Activated naive CD8-positive, alpha-beta T cell treated with anti-CD3 and anti-CD28 coated beads, Interleukin-2, amount 10 ng/mL, durations not matched to agents 7 days and 5 days (primary cell): ENCODE measurements at places on chromosomes 1 and 21. TPM values are rescaled to one million over a fixed set of nuclear protein-coding genes. Genes with fewer than 3 reads are reported as not detected.

- H3K27me3 ChIP-seq: no peaks in the 10 kb centered on the region
- H3K4me1 ChIP-seq: peaks cover 14% of the 10 kb centered on the region
- H3K4me3 ChIP-seq: no peak overlapping the region
- H3K36me3 ChIP-seq: peaks cover 52% of the 10 kb centered on the region
- no peak for DNase-seq
These were observed 18.7 kb downstream of the UBAP2L start for GRCh38 chr1:154239491-154239890.

SELENOF gene
- total RNA-seq: 138 TPM

IFI44 gene
- 180 TPM for total RNA-seq

GRCh38 chr1:78079580-78079979 lies 33.8 kb downstream of the GIPC2 start:
- peaks cover 8% of the 10 kb centered on the region for H3K4me1 ChIP-seq
- H3K27ac ChIP-seq: no peak overlapping the region
- H3K4me3 ChIP-seq: no peak overlapping the region
- DNase-seq: no peak
- no peaks in the 10 kb centered on the region for H3K27me3 ChIP-seq

DNA sequence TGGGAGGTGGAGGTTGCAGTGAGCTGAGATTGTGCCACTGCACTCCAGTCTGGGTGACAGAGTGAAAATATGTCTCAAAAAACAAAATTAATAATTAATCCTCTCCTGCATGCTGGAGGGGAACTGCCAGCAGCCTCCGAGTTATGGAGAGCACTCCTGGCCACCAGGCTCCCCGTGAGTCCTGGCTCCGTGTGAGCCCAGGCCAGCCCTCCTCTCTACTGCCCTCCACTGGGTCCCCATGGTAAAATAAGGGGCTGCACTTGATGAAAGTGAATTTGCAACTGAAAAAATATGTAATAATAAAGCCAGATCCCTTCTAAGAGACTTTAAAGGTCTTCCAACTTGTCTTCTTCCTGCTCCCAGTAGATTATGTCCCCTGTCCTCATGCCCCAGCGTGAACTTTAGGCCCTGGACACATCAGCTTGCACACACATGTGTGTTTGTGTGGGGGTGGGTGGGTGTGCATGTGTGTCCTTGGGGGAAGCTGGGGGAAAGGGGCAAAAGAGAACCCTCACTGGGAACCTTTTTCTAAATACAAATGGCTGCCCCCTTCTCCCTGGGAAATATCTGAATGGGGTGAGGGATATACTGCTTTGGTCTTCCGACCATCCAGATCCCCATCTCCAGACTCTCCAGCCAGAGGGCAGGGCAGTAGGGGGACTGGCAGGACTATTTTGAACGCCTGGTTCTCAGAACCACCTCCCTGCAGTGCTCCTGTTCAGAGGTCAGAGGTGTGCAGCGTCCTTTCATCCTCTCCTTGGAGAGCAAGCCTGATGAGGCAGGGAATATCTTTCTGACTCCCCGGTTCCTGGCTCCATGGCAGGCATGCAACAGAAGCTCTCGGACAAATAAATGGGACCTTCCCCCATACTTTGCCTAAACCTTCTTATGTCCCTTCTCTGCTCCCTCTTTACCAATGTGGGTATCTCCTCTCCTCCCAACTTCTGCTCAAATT lies 26.2 kb downstream of the NEK2 start:
- peaks cover 3% of the 10 kb centered on the region for H3K4me1 ChIP-seq
- H3K4me3 ChIP-seq: no peak overlapping the region
- no peaks in the 10 kb centered on the region for H3K36me3 ChIP-seq

GRCh38 chr1:24235921-24236788 lies 49.1 kb upstream of the IFNLR1 start:
- no peak overlapping the region for H3K4me3 ChIP-seq
- no peak overlapping the region for H3K27ac ChIP-seq
- peaks cover 18% of the 10 kb centered on the region for H3K27me3 ChIP-seq
- peaks cover 2% of the 10 kb centered on the region for H3K4me1 ChIP-seq

DNA sequence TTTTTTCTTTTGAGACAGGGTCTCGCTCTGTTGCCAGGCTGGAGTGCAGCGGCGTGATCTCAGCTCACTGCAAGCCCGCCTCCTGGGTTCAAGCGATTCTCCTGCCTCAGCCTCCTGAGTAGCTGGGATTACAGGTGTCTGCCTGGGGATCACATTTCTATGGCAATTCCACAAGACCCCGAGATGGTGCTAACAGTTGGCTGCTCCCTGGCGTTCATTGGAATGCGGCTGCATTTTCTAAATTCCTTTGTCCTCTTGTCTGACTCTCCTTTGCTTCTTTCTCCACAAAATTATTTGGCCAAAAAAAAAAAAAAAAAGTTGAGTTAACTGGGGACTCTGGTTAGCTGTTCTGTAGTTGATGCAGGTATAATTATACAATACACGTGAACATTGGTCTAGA lies 176.4 kb downstream of the ETS2 start:
- H3K36me3 ChIP-seq: peaks cover 5% of the 10 kb centered on the region
- H3K27me3 ChIP-seq: peaks cover 11% of the 10 kb centered on the region
- no peak overlapping the region for H3K27ac ChIP-seq
- no peak overlapping the region for H3K4me3 ChIP-seq

RGS18 gene
- 0.28 TPM for total RNA-seq

DNA sequence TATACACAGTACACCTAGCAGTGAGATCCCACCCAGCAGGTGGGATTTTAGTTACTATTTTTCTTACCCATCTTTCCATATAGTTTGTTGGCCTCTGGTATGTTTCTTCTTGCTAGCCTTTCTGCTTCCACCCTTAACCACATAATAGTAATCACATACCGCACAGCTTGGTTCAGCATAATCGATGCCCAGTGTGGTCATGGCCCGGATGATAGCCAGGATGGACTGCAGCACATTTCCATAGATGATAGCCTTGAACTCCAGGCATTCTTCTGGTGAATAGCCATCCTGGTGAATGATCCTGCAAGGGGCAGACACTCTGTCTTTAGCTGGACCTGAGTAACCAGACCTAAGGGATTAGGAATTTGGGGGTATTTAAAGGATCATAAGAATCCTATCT lies 9.5 kb downstream of the GNAT2 start:
- peaks cover 9% of the 10 kb centered on the region for H3K27me3 ChIP-seq
- H3K4me1 ChIP-seq: no peaks in the 10 kb centered on the region
- no peak overlapping the region for H3K27ac ChIP-seq
- no peak for DNase-seq
- H3K36me3 ChIP-seq: no peaks in the 10 kb centered on the region

GRCh38 chr1:213269829-213270228 lies 218.8 kb downstream of the RPS6KC1 start:
- no peak overlapping the region for H3K4me3 ChIP-seq
- peaks cover 6% of the 10 kb centered on the region for H3K4me1 ChIP-seq
- H3K27me3 ChIP-seq: no peaks in the 10 kb centered on the region
- DNase-seq: no peak

DNA sequence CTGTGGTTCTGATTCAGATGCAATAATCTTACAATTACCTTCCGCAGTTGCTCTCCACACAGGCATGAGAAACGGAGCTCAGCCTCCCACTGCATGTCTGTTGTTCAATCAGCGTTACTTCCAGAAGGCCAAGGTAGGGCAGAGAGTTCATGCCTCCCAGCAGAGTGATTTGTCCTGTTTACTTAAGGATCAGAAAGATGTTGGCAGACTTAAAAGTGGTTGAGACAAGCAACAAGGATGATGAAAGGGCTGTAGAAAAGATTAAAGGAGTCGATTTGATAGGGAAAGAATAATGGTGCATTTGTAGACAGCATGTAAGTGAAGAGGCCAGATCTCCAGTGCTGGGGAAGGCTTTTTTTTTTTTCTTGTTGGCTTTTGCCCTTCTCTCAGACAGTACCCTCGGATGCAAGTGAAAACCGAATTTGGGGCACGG lies 26.6 kb downstream of the ARMH1 start:
- H3K27me3 ChIP-seq: no peaks in the 10 kb centered on the region
- no peak overlapping the region for H3K4me3 ChIP-seq
- no peak for DNase-seq
- H3K36me3 ChIP-seq: no peaks in the 10 kb centered on the region
- H3K4me1 ChIP-seq: peaks cover 15% of the 10 kb centered on the region
- H3K27ac ChIP-seq: no peak overlapping the region

DNA sequence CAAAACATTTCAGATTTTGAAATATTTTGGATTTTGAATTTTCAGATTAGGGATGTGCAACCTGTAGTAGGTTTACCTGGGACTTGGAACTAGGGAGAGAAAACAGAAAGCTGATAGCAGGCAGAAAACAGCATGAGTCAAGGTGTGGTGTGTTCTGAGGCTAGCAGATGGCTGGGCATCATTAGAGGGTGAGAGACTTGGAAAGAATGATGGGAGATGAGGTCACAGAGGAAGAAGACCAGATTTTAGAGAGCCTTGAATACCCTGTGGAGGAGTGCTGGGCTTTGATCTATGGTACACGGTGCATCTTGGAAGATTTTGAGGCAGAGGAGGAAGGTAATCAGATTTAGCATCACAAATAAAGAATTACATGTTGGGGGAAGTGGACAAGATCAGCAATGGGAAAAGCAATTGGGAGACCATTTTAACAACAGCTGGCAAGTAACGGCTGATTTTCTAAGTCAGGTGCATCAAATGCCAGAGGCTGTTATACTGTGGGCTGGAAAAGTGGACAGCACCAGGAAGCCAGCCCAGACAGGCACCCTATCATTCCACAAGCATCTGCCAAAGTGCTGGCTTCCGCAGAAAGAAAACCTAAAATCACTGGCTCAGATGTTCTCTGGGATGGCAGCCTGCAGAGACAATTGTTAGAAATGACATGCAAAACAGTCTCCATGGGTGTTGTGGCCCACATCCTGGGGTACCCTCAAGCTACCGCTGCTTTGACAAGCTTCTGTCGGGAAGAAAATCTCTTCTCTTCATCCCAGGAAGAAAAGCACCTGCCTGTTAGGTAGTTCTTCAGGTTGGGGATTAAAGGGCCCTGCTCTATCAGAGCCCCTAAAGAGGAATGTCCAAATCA lies 30.9 kb upstream of the CAMK1G start:
- no peaks in the 10 kb centered on the region for H3K36me3 ChIP-seq
- DNase-seq: no peak
- H3K4me3 ChIP-seq: no peak overlapping the region
- no peaks in the 10 kb centered on the region for H3K4me1 ChIP-seq
- H3K27ac ChIP-seq: no peak overlapping the region

DNA sequence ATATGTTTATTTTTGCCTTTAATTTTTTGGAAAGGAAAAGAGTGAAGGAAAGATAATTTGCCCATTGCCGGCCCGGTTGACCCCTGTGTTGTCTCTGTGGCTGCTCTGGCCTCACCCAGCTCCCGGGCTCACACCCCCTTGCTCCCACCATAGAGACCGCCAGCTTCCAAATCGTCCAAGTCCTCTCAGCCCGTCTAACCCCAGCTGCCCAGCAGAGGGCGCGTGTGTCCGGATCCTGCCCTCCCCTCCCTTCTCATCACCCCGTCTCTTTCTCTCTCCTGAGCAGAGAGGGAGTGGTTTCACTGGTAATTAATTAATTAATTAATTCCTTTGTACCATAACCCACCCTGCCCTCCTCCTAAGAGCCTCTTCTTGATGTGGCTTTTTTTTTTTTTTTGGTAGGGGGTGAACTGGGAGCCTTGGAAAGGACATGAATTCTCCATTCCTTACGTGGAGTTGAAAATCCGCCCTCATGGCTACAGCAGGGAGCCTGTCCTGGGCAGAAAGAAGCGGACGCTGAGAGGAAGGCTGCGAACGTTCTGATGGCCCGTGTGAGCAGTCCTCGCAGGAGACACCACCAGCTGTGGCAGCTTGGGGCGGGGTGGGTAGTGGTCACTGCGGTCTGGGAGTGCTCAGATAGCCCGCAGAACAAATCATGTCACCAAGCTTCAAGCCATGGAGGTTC lies 45.9 kb downstream of the KIAA0040 start:
- H3K27ac ChIP-seq: no peak overlapping the region
- DNase-seq: peak; percentile 80
- peaks cover 28% of the 10 kb centered on the region for H3K27me3 ChIP-seq
- H3K36me3 ChIP-seq: no peaks in the 10 kb centered on the region
- peaks cover 7% of the 10 kb centered on the region for H3K4me1 ChIP-seq
- H3K4me3 ChIP-seq: no peak overlapping the region

- no peaks in the 10 kb centered on the region for H3K27me3 ChIP-seq
- no peak overlapping the region for H3K27ac ChIP-seq
- no peaks in the 10 kb centered on the region for H3K36me3 ChIP-seq
These were observed 484.8 kb downstream of the BRINP3 start for GRCh38 chr1:189992856-189993255.

ECM1 gene
- 1.4 TPM for total RNA-seq

DNA sequence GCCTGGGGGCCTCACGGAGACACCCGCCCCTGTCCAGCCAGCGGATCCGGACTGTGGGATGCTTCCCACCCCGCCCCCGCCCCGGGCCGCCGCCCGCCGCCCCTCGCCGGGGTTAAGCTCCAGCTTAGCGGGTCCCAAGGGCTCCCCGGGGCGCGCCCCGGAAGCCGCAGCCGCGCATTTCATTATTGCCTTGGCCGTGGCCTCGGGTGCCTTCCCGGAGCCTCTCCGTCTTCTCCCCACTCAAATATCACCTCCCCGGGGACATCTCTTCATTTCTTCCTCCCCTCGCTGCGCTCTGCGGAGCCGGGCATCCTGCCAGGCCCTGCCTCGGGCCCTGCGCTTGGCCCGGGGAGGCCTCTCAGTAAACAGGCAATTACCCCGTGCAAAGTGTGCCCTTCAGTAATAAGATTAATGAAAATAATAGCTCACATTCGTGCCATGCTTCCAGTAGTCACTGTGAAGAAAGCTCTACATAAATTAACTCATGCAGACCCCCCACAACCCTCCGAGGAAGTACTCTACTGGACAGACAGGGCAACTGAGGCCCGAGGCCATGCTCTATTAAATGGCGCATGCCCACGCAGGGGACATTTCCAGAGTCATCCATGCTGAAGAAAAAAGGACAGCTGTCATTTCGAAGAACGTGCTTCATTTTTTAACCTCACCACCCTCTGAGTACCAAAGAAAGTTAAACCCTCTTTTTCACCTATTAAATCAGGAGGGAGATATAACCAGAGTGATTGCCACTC lies 49.9 kb upstream of the LAPTM5 start:
- DNase-seq: no peak
- H3K36me3 ChIP-seq: no peaks in the 10 kb centered on the region
- no peak overlapping the region for H3K27ac ChIP-seq
- no peaks in the 10 kb centered on the region for H3K4me1 ChIP-seq

- no peak overlapping the region for H3K27ac ChIP-seq
- DNase-seq: no peak
- peaks cover 5% of the 10 kb centered on the region for H3K36me3 ChIP-seq
- peaks cover 3% of the 10 kb centered on the region for H3K4me1 ChIP-seq
- H3K27me3 ChIP-seq: peaks cover 3% of the 10 kb centered on the region
These were observed 10.2 kb upstream of the PEX10 start for GRCh38 chr1:2422523-2422922.

COL24A1 gene
- not detected for total RNA-seq

GRCh38 chr1:93738075-93738622 lies 56.5 kb upstream of the BCAR3 start:
- H3K27me3 ChIP-seq: peaks cover 7% of the 10 kb centered on the region
- no peak for DNase-seq
- H3K27ac ChIP-seq: no peak overlapping the region
- no peaks in the 10 kb centered on the region for H3K36me3 ChIP-seq
- no peak overlapping the region for H3K4me3 ChIP-seq

LRRC42 gene
- total RNA-seq: 20.2 TPM
